CD8-positive, alpha-beta memory T cell (primary cell): ENCODE measurements at places on chromosomes 1 and 21. TPM values are rescaled to one million over a fixed set of nuclear protein-coding genes. Genes with fewer than 3 reads are reported as not detected.

- no peak for DNase-seq
These were observed 103.7 kb downstream of the COQ8A start for GRCh38 chr1:227043755-227044154.

DNA sequence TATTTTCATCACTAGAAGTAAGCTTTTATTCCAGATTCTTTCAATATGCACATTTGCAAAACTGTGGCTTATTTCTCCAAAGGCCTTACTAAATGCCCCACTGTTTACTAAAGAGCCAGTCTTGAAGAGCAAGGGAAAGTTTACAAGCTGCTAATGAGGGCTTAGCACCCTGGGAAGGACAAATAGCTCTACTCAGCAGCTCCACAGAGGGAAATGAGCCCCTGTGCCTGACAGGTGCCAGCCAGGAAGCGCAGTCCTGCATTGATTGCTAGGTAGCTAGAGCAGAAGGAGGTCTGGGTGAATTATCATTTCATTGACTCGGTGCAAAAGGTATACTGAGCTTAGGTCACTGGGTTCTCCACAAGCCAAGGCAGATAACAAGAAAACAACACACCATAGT, 307.0 kb downstream of the SETD4 start:
- DNase-seq: no peak

GRCh38 chr1:81340239-81340638, 460.5 kb upstream of the ADGRL2 start:
- no peak for DNase-seq

GRCh38 chr1:178258536-178258935, 164.6 kb downstream of the RASAL2 start:
- no peak for DNase-seq

DNA sequence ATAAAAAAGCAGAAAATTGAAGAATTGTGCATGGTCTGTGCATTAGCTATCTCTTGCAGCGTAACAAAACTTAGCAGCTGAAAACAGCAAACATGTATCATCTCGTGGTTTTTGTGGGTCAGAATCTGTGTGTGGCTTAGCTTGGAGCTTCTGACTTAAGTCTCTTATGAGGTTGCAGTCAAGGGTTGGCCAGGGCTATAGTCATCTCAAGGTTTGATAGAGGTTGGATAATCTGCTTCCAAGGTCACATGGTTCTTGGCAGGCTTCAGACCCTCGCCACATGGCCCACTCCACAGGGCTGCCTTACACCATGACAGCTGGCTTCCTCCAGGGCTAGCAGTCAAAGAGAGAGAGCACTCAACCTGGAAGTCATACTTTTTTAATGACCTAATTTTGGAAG, 35.9 kb downstream of the CNST start:
- no peak for DNase-seq

GRCh38 chr1:190679044-190679443, 201.4 kb upstream of the BRINP3 start:
- DNase-seq: no peak

- DNase-seq: no peak
These were observed 26.9 kb downstream of the ETS2 start for GRCh38 chr21:38832664-38833063.

DNA sequence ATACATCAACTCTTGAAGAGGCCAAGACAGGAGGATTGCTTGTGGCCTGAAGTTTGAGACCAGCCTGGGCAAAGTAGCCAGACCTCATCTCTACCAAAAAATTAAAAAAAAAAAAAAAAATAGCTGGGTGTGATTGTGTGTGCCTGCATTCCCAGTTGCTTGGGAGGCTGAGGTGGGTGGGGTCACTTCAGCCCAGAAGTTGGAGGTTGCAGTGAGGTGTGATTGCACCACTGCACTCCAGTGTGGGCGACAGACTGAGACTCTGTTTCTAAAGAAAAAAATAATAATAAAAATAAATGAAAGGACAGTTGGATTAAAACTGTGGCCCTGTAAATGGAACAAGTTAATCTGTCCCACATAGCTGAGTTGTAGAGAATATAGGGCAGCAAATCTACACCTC, 18.9 kb upstream of the ZNF496 start:
- no peak for DNase-seq

DNA sequence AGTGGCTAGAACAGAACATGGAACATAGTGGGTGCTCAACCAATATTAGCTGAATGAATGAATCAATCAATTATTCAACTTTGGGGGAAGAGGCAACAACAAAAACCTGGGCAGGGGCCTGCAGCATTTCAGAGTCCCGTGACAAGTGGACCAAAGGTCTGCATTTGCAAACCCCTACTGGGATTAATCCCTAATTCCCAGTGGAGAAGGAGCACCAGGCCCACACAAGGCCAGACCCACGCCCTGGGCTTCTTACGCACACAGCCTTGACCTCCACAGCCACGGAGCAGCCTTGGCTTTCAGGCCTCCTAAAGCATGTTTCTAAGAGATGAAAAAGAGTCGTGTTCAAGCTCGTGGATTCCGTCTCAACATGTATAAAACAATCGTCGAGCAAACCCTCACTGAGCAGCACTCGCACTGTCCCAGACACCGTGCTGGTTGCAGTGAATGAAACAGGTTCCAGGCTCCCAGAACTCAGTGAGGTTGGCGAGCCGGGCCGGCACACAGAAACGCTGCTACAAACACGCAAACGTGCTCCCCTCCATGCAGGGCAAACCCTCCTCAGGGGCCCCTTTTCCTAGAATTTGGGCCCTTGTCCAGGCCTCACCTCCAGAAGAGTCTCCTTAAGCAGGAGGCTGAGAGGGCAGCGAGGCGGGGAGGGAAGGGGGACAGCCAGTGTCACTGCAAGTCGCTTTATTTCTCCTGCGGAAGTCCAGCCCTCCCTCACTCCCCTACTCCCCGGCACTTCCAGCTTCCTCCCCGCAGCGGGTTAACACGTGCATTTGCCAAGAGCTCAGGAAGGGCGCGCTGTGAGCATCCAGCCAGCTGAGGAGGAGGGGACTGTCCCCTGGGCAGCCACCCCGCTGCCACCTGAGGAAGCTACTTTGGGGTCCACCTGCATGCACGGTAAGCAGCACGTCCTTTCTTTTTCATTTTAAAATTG, 556.4 kb downstream of the KIF26B start:
- no peak for DNase-seq

DNA sequence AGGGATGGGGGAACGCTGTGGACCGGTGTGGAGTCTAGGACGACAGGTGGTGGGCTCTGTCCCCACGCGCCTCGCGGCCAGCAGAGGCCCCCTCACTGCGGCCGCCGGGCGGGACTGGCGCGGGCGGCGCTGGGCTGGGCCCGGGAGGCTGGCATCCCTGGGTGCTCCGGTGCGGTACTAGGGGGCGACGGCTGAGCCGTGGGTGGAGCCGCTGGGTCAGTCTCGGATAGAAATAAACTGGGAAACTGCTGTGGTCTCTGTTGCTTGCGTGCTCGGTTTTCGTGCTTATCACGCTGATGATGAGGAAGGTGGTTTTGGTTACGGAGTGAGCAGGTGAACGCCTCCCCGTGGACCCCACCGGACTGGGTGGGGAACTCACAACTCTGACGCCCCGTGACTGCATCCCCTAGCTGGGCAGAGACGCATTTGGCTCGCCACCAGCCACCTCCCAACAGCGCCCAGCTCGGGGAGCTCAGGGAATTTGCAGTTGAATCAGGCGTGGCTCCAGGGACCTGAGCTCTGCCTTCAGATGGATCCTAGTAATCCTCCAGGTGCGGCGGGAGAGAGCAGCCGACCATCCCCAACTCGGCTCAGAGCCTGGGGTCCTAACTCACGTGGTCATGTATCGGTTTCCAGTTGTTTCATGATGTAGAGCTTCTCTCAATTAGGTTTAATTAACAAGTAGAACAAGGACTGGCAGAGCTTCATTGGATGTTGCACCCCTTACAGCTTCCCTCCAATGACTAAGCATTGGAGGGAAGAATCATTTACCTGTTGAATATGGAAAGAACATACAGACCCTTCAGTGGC, 32.1 kb downstream of the HSD17B7 start:
- DNase-seq: peak; percentile 1

- no peak for DNase-seq
These were observed 16.2 kb upstream of the ZNF326 start for GRCh38 chr1:89978755-89979154.

DNA sequence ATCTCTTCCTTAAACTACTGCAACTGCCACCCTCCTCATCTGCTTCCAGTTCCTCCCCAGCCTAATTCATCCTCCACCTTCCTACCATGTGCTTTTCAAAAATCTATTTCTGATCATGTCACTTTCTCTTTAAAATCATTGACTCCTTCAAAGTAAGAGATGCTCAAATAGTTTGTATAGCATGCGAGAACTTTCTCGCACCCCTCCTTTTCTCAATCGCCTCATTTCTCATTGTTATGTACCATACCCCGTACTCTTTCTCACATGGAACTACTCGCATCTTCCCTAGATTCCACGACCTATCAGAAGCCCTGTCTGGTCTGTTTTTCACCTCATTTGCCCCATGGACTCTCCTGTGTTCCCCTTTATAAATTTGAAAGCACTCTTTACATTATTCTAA, 238.2 kb downstream of the NRIP1 start:
- DNase-seq: no peak

DNA sequence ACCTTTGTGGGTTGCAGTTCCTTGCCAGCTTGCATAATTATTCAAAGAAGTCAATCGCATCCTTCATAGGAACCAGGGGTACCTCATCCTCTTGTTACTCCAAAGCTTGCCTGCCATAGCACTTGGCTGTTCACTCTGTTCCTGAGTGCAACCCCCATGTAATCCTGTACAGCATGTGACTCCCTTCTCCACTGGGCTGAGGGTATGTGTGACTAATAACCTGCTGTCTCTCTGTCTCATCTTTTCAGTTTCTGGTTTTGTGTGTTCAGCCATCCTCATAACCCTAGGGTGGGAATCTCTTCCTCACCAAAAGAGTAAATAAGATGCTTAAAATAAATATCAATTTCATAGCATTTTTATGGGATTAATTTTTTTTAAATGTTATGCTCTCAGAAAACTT, 351.9 kb downstream of the S1PR1 start:
- no peak for DNase-seq

DNA sequence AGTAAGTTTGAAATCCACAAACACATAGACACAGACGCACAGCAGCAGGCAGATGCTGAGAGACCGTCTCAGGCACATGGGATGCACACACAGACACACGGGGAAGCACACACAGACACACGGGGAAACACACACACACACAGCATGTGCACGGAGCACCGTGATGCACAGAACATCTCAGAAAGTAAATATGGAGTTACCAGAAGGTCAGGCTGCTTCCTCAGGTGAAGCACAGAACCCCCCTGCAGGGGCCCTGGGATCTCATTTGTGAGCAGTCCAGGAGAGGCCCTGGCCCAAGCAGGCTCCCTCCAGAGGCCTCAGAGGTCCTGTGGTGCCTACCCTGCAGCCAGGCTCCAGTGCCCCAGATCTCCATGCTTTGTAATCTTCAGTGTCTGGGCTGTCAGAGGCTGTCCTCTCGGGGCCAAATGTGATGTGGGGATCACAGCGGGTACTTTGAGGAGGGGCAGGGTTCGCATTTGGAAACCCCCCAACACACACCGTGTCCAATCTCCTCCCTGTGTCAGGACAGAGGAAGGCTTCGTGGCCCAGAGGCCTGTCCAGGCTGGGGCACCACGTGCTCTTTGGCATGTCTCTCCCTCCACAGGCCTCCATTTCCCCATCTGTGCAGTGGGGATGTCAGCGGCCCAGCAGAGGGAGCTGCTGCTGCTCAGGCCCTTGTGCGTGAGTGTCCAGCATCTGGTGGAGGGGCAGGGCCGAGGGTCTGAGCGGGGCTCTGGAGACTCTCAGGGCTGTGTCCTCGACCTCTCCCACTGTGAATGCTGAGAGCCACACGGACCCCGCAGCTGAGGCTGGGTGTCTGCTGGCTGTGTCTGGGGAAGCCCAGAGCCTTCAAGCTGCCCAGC, 23.0 kb upstream of the PRSS38 start:
- DNase-seq: no peak

DNA sequence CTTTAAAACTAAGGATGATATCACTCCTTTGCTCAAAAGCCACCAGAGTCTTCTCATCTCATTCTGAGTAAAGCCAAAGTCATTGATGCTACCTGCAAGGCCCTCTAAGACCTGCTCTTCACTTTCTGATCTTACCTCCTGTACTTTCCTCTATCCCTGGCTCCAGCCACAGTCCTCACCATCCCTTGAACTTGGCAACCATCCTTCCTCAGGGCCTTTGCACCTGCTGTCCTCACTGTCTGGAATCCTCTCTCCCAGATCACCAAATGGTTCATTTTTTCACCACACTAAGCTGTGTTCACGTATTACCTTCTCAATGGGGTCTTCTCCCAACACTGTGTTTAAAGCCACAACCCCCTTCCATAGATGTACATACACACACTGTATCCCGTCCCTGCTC, 4.3 kb upstream of the PHLDA3 start:
- no peak for DNase-seq

DNA sequence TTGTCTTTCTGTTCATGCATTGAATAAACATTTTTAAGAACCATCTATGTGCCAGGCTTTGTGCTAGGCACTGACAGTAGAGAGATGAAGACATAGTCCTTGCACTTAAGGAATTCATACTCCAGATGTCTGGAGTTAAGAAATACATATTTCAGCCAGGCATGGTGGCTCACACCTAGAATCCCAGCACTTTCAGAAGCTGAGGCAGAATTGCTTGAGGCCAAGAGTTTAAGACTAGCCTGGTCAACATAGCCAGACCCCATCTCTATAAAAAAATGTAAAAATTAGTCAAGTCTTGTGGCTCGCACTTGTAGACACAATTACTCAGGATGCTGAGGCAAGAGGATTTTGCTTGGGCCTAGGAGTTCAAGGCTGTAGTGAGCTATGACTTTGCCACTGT, 18.6 kb upstream of the YTHDF2 start:
- no peak for DNase-seq

DNA sequence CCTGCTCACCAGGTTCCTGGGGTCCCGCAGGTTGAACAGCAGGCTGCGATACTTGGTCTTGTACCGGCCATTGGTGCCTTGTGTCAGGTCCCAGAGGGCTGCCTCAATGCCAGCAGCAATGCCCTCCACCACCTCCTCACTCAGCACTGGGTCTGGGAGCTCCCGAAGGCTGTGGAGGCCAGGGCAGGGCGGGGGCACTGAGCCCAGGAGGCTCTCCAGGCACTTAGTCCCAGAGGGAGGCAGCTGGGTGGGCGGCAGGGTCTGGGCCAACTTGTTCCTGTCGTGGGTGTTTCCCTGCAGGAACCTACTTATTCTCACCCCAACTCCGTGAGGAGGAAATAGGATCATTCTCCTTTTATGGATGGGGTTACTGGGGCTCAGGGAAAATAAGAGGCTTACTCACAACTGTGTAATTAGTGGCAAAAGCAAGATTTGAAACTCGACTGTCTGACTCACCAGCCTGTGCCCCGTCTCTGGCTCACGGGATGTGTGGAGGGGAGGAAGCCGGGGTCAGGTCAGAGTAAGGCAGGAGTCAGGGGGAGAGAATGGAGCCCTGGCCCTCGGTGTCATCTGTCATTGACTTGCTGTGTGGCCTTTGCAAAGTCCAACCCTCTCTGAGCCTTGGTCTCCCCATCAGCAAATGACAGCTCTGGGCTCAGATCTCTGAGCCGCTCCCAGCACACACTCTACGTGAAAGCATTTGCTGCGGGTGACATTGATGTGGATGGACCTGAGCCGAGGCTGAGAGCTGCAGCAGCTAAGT, 17.2 kb downstream of the SPOCD1 start:
- no peak for DNase-seq

GRCh38 chr1:116991171-116991845, 10.3 kb upstream of the CD101 start:
- no peak for DNase-seq

Gene THBS3
- 7.8 TPM for total RNA-seq

Gene C4BPA
- total RNA-seq: not detected

Gene KRTAP21-2
- not detected for total RNA-seq

Gene GPATCH2
- 9.5 TPM for total RNA-seq

Gene GOLT1A
- total RNA-seq: not detected

Gene PANK4
- 46.3 TPM for total RNA-seq

Gene LRRC41
- total RNA-seq: 41.3 TPM

Gene S100A3
- total RNA-seq: not detected

Gene MXRA8
- total RNA-seq: 0.26 TPM

Gene FGR
- total RNA-seq: 1.8 TPM
